Esophagus mucosa (tissue), 1 donor: ENCODE measurements at places on chromosomes 16 and 17. TPM values are rescaled to one million over a fixed set of nuclear protein-coding genes. Genes with fewer than 3 reads are reported as not detected.
A peak's percentile ranks its signal among the peaks of the same experiment; 100 is the strongest.

DNA sequence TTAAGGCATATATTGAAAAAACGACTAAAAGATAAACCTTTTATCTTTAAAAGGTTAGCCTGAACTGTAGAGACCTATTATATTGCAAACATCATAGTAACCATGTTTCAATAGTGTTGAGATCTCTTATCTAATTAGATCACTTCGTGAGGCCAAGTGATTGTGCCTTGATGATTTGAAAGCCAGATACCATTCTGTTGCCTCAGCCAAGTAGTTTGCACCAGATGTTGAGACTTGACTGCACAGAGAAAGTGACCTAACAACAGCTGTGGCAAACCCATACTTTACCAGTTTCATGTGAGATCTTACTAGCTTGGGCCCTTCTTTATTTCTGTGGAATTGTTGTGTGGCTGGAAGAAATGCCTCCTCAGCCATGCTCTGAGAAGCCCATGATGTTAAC lies 717.3 kb downstream of the KCNJ2 start:
- no peak for ATAC-seq

The NPIPA2 gene
- total RNA-seq, result 0.48 TPM

DNA sequence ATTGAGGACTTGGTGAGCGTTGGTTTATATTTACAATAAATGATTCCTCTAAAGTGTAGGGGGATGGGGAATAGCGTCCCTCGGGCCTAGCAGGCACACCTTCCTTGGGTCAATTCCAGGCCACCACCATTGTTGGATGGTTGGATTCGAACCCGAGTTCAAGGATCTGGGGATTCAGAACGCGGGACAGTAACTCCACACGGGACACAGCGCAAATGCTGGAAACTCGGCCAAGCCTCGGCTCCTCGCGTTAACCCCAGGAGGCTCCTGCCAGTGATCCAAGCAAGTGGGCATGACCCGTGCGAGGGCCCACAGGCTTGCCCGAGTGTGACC lies 613 bp downstream of the B9D1 start:
- ATAC-seq, result no peak

The INCA1 gene
- not detected for total RNA-seq

The KRTAP4-5 gene
- not detected for total RNA-seq

- peak; percentile 62 for ATAC-seq
Observed at GRCh38 chr16:15592324-15592723, 50.6 kb downstream of the MARF1 start.

The CDH8 gene
- 0.48 TPM for total RNA-seq

DNA sequence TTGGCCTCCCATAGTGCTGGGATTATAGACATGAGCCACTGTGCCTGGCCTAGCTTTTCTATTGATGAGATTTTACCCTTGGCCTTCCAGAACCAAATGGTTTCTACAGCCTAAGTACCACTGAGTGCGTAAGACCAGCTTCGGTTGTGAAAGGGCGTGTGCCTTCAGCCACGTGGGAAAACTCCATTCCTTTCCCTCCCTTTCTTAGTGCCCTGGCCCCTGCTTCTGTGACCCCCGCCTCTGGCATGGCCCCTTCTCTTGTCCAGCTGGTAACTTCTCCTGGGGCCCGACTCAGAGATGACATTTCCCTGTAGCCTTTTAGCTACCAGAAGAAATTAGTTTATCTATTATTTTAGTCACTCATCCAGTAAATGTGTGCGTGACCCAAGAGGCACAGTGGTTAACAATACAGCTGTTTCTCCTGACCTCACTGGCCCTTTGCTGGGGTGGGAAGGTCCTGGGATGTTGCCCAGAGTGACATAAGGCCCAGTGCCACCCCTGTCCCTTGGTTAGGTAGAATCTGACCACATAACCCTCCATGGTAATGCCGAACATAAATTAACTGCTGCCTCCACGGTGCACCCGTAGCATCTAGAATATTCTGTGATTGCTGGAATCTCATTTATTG lies 97.3 kb downstream of the PLCG2 start:
- no peak for ATAC-seq

DNA sequence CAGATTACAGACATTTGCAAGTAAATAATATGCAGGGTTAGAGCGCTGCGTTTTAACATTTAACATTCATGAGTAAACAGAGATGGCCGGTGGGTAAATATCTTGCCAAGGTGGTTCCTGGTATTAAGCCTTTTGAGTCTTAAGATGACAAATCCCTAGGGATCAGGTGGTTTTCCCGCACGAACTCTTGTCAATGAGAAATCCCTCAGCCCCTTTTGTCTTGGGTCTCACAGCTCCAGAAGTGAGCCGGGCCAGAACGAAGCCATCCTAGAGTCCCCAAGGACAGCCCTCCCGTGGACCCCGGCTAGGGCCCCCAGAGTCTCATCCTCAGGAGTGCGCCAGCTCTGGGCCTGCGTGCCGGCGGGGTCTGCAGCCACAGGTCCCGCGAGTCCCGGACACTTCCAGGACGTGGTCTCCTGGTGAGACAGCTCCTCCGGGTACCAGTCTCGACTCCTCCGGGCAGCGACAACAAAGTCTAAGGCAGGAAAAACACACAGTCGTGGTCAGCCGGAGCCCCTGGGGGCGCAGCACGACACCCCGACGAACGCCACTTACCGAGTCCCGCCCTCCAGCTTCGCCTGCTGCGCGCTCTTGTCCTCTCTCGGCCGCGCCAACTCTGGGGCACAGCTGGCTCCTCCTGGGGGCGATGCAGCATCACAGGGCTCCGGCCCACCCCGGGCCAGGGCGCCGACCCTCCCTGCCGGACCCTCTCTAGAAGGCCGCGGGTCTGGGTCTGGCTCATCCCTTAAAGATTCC lies 13.3 kb downstream of the MIS12 start:
- ATAC-seq, result peak; percentile 34

The OR3A3 gene
- total RNA-seq, result not detected

DNA sequence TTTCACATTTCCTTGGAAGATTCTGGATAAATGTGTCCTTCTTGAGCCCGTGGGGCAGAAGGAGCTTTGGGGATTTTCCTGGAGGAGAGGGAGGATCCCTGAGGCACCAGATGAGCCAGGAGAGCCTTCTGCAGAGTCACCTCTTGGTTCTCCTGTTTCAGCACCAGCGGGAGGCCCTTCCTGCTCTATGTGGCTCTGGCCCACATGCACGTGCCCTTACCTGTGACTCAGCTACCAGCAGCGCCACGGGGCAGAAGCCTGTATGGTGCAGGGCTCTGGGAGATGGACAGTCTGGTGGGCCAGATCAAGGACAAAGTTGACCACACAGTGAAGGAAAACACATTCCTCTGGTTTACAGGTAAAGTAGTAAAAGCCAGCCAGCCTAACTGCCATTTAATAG lies 77.1 kb downstream of the ARSG start:
- ATAC-seq, result no peak

DNA sequence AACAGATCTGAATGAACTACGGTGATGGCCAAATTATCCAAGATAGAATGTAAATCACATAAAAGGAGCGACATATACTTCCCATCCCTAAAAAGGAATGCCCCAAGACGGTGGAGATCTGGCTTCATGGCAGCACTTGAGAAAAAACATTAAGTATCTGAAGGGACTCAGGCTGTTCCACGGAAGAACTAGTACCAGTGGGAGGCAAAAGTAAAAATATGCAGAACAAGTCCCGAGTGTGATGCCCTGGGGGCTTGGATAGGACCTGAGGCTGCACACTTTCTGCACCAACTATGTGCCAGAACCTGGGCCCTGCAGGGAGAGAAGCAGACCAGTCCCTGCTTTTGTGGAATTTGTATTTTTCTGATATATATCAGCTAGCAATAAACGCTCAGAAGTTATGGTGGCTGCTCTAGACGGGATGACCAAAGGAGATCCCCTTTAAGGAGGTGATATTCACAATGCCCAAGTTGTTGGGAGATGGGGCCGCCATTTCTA lies 539 bp upstream of the CKLF start:
- ATAC-seq, result no peak

The FOXL1 gene
- total RNA-seq, result 0.08 TPM

DNA sequence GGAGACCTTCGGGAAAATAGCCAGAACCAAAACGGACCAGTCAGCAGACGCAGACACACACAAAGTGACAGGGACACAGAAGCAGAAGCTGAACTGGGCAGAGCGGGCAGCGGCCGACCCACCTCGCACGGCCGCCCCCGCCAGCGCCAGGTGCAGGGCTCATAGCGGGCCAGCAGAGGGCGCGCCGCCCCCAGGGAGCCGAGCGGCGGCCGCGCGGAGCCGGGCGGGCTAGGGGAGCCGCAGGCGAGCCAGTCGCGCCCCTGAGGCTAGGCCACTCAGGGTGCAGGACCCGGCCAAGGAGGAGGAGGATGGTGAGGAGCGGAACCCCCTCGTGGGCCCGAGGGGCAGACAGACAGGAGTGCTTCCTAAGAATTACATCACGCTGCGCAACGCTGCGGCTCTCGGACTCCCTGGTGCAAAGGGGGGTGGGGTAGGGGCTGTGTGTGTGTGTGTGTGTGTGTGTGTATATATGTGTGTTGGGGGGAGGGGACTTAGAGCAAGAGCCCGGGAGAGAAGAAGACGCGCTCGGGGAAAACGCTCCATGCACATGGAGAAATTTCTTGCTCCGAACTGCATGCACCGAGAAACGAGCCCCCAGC lies 913 bp upstream of the NOG start:
- peak; percentile 68 for ATAC-seq

- peak; percentile 31 for ATAC-seq
Observed at GRCh38 chr17:15398291-15398690, 56.9 kb upstream of the TEKT3 start.

The MT1F gene
- total RNA-seq, result 3.7 TPM

DNA sequence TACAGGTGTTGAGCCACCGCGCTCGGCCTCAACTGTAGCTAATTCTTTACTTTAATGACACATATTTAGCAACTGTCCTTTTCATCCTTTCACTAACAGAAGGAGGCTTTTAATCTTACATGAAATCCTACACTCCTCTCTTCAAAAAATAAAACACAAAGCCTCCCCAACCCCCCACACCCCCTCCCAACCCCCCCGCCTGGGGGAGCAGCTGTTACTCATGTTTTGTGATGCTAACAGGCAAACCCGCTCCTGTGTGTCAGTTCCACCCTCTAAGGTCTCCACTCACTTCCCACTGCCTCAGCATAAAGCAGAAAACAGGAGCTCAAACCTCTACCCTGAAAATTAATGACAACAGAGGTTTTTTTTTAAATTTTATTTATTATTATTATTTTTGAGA lies 55.4 kb upstream of the SLC25A19 start:
- no peak for ATAC-seq
